NCI-H226 (cell line): ENCODE measurements at places on chromosomes 6 and 20.

GRCh38 chr20:14691994-14692393 is 354.6 kb upstream of the FLRT3 start:
- no peak for DNase-seq

- no peak for DNase-seq
These were observed 8.4 kb downstream of the DUSP22 start for GRCh38 chr6:300494-301198.

GRCh38 chr6:169847141-169847674 is 95.8 kb downstream of the ERMARD start:
- DNase-seq: no peak

- DNase-seq: no peak
These were observed 99.8 kb downstream of the SMOC2 start for GRCh38 chr6:168540713-168541291.
